AG04449 (cell line): ENCODE measurements at places on chromosomes 5 and 9.

DNA sequence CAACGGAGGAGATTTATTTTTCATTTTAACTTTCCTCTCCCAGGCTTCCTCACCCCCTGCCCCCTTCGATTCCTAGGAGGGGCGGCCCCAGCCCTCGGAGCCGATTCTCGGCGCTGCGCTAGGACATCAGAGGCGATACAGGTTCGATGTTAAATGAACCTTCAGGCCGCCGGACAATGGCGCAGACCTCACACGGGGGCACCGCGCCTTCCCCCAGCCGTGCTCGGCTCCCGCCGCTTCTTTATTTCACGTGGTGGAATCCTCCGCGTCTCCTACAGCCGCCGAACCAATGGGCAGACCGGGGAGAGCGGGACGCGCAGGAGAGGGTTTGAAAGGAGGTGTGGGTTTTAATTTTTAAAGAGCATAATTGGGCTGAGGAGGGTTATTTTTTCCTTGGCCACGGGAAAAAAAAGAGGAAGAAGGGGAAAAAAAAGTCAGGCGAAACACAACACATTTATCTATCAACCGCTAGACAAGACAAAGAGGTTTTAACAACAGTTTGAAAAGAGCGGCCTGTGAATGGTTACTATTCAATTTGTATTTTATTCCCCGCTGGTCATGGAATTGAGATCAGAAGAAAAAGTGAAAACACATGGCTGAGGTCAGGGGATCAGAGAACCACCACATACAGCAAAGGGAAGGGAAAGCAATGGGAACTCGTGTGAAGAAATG is 126.8 kb downstream of the TMEM174 start:
- no peak for DNase-seq

DNA sequence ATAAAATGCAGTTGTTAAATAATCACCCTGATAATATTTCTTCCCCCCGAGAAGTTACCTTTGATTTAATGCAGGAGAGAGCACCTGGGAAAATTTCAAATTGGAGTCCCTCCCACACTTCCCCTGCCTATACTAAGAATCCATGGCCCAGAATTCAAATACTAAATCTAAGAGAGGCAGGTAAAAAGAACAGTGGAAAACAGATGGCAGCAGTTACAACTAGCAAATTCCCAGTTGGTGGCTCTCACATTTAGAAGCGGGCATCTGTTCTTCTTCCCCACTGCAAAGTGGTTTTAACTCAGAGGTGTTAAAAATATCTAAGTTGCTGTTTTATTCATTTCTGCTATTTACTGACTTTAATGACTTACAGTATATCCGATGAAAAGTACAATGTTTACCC is 210.4 kb upstream of the ELAVL2 start:
- no peak for DNase-seq

- no peak for DNase-seq
Observed at GRCh38 chr5:141843156-141843927, 34.9 kb downstream of the PCDH1 start.

GRCh38 chr9:23821375-23822181 is 4.5 kb downstream of the ELAVL2 start:
- DNase-seq: no peak

GRCh38 chr9:5435912-5436311 is 1.8 kb downstream of the PLGRKT start:
- no peak for DNase-seq

GRCh38 chr5:179478624-179479023 is 71.7 kb upstream of the RUFY1 start:
- DNase-seq: no peak

GRCh38 chr9:20898885-20899554 is 132.4 kb downstream of the HACD4 start:
- no peak for DNase-seq

DNA sequence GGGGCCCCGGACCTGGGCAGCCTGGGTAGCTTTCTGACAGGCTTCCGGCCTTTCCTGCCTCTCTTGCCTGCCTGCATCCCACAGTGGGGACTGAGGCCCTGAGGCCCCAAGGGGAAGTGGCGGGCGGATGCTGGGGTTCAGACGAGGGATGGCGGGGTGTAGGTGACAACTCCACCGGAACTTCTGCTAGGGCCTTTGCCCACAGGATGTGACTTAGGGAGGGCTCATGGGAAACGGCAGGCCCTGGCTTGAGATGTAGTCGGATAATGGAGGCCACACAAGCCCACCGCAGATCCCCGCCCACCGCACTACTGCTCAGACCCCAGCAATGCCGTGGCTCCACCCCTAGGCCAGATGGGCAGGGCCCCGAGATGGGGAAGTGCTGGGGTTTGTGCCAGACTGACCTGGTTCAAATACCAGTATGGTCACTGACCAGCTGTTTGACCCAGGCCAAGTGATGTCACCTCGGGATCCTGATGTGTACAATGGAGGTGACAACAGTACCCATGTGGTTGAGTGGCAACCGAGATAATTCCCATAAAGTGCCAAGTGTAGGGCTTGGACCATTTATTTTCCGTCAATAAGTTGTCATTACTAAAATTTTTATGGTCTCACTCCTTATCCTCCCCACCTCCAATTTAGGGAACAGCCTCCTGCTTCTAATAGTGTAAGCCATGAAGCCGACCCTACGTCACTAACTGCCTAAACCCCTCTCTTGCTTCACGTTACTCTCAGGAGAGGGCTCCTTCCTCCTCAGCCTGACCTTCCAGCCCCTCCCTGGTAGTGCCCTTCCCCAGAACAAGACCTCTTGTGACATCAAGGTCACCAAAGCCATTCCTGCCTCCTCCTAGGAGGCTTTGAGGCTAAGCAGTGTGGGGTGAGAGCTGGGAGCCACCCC is 2.5 kb upstream of the CDK9 start:
- no peak for DNase-seq

DNA sequence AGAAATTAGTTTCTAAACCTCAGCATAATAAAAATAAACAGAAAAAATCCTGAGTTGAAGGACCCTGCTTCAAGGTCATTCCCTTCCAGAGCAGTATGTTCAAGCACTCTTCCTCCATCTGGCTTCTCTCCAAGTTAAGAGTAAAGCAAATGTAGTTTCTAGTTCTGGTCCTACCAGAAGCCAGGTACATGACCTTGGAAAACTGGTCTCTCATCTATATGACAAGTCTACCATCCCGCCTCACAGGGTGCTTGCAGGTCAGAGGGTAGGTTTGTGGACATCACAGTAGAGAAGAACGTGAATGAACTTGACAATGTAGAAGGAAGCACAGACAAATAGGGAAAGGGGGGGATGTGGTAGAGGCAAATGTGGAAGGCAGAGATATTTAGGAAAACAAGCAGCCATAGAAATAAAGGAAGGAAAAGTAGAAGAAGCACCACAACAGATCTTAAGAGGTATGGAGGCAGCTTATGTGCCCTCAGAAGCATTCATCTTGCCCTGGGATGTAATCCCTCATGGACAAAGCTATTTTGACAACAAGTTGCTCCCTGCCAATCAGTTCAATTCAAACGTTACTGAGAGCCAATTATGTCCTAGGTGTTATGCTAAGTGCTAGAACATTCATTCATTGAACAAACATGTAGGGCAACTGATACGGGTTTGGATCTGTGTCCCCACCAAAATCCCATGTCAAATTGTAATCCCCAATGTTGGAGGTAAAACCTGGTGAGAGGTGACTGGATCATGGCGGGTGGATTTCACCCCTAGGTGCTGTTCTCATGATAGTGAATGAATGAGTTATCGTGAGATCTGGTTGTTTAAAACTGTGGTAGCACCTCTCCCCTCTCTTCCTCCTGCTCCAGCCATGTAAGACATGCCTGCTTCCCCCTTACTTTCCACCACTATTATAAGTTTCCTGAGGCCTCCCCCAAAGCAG is 23.7 kb upstream of the CTNNAL1 start:
- DNase-seq: no peak

DNA sequence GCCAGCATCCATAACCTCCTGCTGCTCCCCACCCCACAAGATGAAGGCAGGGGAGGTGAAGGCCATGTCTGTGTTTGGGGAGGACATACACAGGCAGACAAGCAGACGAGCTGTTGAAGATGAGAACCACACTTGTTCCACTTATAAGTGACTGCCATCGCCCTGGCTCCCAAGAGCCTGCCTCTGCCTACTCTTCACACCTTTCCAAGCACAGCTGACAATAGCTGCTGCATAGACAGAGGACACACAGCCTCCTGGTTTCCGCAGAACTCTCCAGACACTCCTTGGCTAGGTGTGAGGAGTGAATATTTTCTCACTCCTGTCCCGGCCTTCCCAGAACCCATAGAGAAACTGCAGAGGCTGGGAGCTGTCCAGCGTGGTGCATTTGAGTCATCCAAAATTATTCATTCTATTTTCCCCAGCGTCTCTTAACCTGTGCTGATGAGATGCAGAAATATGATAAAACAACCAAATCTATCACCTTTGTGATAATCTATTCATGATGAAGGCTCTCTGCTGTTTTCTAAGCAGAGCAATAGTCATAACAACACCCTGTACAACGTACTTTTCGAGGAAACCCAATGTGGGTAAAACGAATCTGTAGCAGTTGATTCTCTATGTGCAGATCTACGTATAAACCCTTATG is 24.7 kb downstream of the KLF9 start:
- DNase-seq: no peak

- no peak for DNase-seq
Observed at GRCh38 chr9:114723931-114724330, 41.9 kb upstream of the TEX48 start.

- no peak for DNase-seq
Observed at GRCh38 chr5:170268884-170269283, 28.7 kb downstream of the LCP2 start.

- DNase-seq: no peak
Observed at GRCh38 chr5:73693573-73694061, 67.6 kb downstream of the ARHGEF28 start.

GRCh38 chr9:114278881-114279570 is 43.9 kb upstream of the ORM1 start:
- peak; percentile 64 for DNase-seq

DNA sequence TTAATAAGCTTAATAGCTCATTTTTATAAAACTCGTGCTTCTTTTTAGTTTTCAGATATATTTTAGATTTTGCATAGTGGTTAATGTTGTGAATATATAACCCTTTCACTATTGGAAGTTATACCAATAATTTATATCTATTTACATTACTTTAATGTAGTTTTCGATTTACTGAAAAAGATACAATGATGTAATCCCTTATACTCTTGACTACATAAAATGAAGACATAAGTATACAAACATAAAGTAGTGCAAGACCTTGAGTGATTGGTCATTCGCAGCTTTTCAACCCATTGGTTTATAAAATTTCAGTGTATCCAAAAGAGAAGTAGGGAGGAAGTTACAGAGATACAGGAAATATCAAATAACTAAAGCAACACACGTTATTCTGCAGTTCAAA is 84.3 kb upstream of the GRHPR start:
- DNase-seq: no peak

GRCh38 chr9:95188459-95188858 is 129.1 kb downstream of the FANCC start:
- DNase-seq: no peak

- no peak for DNase-seq
Observed at GRCh38 chr9:78370991-78371390, 74.1 kb downstream of the PSAT1 start.

GRCh38 chr9:131270171-131271015 is 5.9 kb downstream of the FAM78A start:
- DNase-seq: no peak

GRCh38 chr9:128225770-128226411 is 22.7 kb downstream of the DNM1 start:
- no peak for DNase-seq

DNA sequence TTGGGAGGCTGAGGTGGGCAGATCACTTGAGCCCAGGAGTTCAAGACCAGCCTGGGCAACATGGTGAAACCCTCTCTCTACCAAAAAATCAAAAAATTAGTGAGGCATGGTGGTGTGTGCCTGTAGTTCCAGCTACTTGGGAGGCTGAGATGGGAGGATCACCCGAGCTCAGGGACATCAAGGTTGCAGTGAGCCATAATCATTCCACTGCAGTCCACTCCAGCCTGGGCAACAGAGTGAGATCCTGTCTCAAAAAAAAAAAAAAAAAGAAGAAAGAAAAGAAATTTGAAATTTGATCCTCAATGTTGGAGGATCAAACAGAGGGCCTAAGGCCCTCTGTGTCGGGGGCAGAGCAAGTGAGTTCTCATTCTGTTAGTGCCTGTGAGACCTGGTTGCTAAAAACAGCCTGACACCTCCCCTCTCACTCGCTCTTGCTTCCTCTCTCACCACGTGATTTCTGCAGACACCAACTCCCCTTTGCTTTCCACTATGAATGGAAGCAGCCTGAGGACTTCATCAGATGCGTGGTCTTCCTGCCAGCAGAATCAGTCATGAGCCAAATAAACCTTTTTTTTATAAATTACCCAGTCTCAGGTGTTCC is 8.4 kb upstream of the GOLPH3 start:
- no peak for DNase-seq

DNA sequence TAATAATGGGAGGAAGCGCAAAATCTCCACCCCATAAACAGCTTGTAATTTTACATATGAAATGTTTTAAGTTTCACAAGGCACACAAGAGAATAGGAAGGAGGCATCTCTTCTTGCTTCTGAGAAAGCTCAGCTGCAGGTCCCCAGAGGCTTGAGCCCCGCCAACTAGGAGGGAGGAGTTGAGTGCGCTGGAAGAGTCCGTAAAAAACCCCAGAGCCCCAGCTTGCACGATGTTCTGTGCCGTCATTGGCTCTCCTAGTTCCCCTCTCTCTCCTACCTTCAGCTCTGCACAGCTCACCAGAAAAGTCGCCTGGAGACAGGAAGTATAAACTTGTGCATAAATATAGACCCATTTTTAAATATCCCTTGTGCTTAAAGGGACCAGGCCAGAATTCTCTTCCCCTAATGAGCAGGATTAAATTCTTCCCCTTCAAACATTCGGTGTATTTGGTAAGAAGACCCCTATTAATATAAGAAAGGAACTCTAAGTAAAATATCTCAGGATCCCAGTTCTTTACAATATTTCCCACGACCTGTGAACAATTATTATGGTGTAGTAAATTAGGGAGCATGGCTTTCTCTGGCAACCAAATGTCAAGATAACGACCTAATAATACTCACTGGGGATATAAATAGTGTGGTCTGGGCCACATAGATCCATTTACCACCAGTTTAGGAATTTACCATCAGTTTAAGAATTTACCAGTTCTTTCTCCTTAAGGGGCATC is 13.7 kb downstream of the GLRX start:
- peak; percentile 46 for DNase-seq
